Esophagus squamous epithelium (tissue), 5 donors: ENCODE measurements at places on chromosomes 4 and X.

DNA sequence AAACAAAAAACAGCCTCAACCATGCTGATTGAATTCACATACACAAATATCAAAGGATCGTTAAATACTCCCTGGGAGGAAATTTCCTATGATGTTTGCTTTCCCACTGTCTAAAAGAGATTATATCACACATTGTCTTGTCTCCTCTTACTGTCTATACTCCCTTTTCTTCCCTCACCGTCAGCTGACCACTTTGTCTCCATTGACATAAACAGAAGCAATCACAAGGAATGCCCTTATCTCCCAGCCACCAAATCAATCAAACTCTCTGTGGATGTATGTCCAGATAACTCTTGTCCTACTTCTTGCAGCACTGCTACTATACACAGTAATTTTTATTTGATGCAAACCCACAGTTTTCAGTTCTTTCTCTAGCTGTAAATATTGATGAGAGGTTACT, 12.2 kb upstream of the NUDT9 start:
- DNase-seq, result no peak

GRCh38 chrX:117093319-117093718, 630.5 kb upstream of the CT83 start:
- DNase-seq, result no peak

- DNase-seq, result no peak
Observed at GRCh38 chrX:69177511-69178162, 12.4 kb upstream of the PJA1 start.

GRCh38 chr4:184792334-184792733, 33.4 kb downstream of the ACSL1 start:
- no peak for DNase-seq

DNA sequence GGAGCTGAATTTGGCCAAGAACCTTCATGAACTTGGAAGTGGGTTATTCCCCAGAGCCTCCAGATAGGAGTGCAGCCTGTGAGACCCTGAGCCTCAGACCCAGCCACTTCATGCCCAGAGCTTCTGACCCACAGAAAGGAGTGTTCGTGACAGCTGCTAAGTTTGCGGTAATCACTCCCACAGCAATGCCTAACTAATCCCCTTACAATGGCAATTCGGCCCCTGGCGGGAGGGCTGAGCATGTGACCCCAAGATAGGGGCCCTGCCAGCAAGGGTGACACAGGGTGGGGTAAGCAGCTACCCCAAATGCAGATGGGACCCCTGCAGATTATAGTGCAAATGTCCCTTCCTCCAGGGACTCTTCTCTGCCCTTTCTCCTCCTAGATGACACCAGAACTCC, 22.5 kb downstream of the PNMA6E start:
- no peak for DNase-seq

DNA sequence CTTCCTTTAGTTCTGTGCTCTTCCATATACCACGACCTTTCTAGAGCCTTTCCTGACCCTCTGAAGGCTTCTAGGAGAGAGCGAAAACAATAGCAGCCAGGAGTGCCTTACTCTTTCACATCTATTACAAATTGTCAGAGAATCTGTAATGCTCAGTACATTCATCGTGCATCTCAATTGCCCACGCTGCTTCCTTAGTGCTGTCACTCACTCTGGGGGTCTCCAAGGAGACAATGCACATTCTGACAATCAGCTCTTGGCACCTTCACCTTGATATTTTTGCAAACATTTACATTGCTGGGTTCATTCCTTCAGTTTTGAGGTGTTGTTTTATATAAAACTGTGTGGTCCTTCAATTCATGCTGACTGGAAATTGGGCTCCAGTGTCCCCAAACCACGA, 110.1 kb upstream of the GPR101 start:
- DNase-seq, result no peak

DNA sequence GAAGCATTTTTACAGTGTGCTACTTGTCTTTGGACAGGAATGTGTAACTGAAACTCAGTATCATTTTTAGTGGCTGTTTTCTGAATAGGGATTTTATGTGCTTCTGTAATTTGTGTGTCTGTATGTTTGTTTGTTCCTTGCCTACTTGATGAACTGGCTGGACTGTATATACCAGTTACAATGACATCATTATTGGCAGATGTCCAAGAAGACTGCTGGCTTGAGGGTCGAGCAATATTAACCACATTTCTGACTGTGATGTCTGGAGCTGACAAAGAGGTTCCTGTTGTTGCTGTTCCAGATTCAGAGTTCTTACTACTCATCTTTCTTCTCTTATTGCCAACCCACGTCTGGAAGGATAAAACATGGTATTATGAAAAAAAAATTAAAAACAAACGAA, 33.0 kb downstream of the HDX start:
- no peak for DNase-seq

- DNase-seq, result no peak
Observed at GRCh38 chr4:89039730-89040338, 17.2 kb downstream of the FAM13A start.

GRCh38 chr4:101593666-101594065, 196.9 kb upstream of the BANK1 start:
- no peak for DNase-seq

GRCh38 chrX:29478336-29479069, 736.9 kb upstream of the MAGEB2 start:
- no peak for DNase-seq

DNA sequence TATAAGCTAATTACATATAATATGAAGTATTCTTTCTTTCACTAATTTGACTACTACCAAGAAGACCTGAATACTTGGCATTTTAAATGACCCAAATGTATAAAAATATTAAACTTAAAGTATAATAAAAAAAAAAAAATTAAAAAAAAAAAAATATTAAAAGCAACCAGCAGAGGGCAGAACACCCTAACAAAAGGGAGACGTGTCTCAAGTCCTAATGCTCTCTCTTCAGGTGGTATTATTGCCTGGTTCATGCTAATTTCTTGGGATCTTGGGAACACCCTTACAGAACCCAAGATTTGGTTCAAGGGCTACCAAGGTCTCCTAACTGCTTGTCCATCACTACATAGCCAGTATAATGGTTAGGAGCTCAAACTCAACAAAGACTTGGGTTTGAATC, 754.8 kb downstream of the RAB28 start:
- DNase-seq, result no peak

DNA sequence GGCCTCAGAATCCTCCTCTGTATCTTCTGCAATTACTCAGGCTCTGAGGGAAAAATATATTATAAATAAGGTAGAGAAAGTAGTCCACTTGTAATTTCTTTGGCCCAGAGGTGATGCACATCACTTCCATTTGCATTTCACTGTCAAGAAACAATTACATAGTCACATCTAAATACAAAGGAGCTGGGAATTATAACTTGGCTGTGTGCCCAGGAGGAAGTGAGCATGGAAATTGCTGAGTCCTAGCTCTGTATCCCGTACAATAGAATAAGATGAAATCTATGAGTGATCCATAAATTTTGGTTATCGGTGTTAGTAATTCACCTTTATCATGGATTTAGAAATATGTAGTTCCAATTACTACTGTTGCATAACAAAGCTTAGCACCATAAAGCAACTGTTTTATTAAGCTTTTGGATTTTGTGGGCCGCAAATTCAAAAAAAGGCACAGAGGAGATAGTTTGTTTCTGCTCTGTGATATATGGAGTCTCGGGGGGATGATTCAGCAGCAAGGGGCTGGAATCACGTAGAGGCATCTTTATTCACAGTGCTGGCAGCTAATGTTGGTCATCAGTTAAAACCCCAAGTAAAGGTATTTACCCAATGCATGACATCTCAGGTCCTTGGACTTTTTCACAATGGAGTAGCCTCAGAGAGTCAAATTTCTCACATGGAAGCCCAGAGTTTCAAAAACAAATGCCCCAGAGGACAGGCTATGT, 241.4 kb upstream of the GALNT7 start:
- no peak for DNase-seq

DNA sequence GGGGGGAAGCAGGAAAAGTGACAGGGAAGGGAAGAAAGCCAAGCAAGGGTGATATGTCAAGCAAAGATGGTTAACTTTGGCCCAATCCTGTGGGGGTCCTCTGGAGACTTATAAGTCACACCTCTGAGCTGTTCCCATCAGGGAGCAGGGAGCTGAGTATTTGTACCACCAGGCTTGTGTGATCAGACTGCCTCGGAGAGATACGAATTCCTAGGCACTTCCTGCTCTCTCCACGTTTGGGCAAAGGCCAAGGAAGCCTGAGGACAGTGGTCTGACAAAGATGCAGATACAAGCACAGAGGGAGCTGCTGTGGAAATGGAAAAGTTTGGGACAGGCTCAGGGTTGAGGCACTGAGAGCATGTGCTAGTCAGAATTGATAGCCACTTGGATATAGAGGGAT, 10.4 kb upstream of the PPP3CA start:
- no peak for DNase-seq

DNA sequence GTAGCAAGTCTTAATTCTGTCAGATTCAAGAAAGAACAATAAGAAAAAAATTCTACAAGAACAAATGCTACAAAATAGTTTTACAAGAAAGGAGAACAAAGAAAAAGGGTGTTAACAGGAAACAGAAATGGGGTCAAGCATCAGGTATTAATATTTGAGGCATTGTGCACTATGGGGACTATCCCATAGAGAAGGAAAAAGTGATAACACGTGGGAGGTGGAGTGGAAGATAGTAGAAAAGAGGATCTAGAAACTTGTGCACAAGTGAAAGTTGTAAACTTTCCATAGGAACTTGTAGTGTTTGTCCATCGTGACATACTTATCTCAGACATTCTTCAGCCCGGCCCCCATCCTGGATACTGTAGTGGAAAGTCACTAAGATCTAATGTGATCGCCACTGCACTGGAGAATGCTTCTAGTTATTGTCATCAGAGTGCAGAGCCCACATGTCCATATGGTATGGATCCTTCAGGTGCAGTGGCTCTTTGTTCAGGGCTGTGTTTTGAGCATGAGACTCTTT, 15.4 kb upstream of the NFXL1 start:
- no peak for DNase-seq

DNA sequence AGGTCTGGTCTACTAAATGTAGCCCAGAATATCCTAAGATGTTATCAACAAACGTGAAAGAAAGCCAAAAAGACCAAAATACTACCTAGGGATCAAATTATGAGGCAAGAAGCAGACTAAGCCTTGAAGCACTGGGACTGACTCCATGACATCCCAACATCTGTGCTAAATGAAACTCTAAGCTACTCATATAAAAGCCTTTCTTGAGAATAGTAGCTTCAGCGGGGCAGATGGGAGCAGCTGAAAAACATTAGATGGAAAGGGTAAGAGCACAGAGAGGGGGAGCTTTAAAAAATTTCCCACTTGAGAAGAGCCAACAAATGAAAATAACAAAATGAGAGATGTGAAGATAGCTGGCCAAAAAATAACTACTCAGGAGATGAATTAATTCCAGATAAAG, 81.7 kb downstream of the MAD2L1 start:
- DNase-seq, result no peak
